ENCODE measurements at places on chromosomes 3 and 15. TPM values are rescaled to one million over a fixed set of nuclear protein-coding genes. Genes with fewer than 3 reads are reported as not detected.

DNA sequence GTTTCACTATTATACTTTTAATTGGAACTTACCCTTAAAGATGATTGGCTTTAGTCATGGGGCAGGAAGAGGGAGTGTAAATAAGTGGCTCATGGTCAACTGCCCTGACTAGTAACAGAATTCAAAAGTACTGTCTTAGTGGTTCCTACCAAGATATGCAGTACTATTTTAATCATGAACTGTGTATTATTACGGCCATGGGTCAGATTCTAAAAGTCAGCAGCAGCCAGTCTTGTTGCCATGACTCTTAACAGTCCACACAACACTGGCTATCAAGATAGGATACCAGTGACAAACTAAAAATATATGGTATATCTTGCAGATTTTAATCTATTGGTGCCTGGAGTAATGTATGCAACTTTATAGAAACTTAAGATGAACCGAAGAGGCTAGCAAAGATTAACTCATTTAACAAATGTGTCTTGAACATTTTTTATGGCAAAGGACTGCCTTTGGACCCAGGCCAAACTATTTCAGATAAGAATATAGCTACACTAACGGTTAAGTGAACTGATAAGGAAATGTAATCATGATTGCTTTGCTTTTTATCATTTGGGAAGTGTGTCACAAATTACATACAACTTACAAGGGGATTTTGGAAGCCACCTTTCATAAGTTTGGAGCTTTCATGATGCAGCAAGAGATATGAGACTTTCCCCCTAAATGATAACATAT is 163.7 kb downstream of the TCF12 start:
- peak; percentile 55 for DNase-seq

DNA sequence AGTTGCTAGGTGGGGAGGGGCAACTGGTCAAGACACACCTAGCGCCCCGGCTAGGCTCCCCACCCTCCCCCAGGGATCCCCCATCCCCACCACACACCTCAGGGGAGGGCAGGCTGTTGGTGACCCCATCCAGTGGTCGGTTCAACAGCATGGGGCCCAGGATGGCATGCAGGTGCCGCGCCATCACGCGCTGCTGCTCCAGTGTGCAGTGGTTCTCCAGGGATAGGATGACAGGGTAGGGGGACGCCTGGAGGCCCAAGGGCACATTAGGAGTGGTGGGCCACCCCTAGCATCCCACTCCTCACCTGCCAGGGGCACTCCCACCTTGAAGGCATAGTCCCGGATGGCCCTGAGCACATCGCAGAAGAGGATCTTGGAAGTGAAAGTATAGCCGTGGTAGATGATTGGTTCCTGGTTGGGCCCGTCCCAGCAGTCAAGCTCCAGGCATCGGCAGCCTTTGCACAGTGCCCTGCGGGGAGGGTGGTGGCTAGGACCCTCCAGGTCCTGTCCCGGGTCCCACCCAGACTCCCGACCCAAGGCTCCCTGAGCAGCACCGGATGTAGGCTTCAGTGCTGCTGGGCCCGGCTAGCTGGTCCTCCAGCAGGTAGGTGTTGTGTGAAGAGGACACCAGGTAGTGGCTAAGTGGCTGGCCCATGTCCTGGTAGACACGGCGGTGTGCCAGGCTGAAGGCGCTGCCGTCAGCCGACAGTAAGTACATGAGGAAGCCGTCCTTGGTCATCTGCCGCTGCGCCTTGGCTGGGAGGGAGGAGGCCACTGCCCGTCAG is 19.4 kb downstream of the VILL start:
- DNase-seq: no peak

- no peak for DNase-seq
Measured at GRCh38 chr3:194294199-194294894, 56.8 kb downstream of the CPN2 start.

- DNase-seq: no peak
Measured at GRCh38 chr3:41064526-41064925, 134.8 kb upstream of the CTNNB1 start.

The HDDC3 gene
- 12.1 TPM for total RNA-seq

The SEMA5B gene
- total RNA-seq: not detected

Measured in stomach (tissue), 19 donors.